ENCODE measurements at places on chromosomes 2 and 18.

DNA sequence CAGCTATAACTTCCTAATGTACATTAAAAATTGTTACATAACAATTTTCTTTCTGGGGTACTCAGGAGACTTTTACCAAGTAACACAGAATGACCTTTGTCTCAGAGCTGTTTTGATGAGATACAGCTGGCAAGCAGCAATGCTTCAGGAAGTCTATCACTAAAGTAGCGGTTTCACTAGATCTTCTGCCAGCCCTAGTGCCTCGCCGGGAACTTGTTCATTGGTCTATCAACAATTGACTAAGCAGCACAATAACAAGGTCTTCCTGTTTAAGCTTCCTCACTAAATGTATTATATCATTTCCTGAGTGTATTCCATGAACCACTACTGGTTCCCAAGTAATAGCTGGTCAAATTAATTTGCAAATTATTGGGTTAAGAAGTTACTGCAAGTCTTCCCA is 69.2 kb downstream of the TRIP12 start:
- DNase-seq = no peak

GRCh38 chr2:28633746-28634145 is 117.9 kb upstream of the PPP1CB start:
- peak; percentile 46 for DNase-seq

GRCh38 chr2:27376866-27377617 is 3.5 kb downstream of the ZNF513 start:
- no peak for DNase-seq

- no peak for DNase-seq
These were observed 807 bp upstream of the NEU4 start for GRCh38 chr2:241808051-241808720.

Measured in neural progenitor cell (in vitro differentiated cells).